AG20443 (cell line): ENCODE measurements at places on chromosomes 7 and 10.

DNA sequence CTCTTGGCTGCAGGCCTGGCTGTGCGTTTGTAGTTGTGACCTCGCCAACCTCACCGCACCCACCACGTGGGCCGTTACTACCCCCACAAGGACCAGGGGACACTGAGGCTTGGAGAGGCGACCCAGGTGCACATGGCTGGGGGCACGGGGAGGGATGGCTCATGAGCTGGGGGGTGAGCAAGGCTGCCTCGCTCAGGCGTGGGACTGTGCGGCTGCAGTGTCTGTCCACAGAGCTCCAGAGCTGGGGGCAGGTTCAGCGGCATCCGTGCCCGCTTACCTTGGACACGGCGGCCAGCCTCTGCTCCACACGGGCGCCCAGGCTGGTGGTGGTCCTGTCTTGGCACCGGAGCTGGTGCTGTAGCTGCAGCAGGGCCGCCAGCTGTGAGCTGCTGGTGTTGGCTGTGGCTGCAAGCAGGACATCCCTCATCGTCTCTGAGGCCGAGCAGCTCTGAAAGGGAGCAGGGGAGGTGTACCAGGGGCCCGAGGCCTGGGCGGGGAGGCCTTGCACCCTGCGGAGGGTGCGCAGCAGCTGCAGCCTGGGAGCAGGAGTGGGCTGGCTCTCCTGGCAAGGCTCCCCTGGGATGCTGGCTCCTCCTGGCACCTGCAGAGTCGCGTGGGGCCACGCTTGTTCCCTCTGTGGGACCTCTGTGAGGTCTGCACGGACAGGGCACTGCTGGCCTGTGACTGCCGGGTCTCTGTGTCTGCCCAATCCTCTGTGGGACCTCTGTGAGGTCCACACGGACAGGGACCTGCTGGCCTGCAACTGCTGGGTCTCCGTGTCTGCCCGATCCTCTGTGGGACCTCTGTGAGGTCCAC is 60.0 kb upstream of the NKX6-2 start:
- no peak for DNase-seq

DNA sequence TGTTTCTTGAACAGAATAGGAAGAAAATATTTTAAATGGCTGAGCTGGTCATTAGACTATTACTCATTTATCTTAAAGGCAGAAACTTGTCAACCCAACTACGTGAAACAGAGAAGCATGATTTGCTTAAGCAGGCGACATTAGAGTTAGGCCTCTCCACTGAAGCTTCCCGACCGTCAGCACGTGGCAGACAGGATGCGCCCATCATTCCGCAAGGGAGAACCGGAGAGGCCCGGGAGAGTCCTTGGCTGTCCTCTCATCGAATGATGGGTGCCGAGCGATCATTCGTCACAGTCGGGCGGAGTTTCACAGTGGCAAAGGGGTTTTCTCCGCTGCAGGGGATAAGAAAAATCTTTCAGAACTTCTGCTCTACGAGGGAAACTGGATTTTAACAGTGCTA is 11.8 kb downstream of the BRI3 start:
- DNase-seq: no peak

GRCh38 chr7:38704041-38704547 is 72.9 kb upstream of the AMPH start:
- DNase-seq: no peak

DNA sequence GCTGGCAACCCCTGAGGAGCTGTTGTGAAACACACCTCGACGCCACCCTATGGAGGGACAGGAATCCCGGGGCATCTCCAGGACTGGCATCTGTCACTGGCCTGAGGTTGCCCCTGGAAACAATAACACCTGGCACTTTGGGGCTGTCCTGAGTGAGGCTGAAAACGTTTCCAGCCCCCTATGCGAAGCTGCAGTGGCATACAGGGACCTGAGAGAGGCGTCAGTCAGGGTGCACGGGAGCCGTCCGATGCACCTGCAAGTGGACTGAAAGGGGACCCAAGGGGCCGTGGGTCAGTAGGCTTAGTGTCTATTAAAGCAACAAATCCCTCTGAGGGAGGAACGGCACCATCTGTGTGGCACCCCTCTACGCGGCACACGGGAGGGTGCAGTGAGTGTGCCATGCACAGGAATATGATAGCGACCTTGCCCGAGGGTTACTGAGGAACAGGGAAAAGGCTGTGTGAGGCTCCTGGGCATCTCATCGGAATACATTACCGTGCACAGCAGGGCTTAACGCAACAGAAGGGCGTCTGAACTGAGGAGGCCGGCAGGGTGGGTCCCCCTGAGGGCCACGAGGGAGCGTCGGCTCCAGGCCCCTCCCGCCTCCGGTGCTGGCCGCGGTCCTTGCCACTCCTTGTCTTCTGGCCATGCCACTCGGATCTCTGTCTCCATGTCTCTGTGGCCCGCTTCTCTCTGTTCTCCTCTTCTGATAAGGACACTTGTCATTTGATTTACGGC is 50.4 kb downstream of the FOXL3 start:
- no peak for DNase-seq

GRCh38 chr10:69348816-69349541 is 67.7 kb downstream of the TACR2 start:
- peak; percentile 95 for DNase-seq

- DNase-seq: no peak
Observed at GRCh38 chr10:12849319-12850181, 152.0 kb downstream of the CCDC3 start.

- no peak for DNase-seq
Observed at GRCh38 chr10:58937423-58937822, 239.0 kb upstream of the PHYHIPL start.

- no peak for DNase-seq
Observed at GRCh38 chr7:23615331-23615730, 18.1 kb downstream of the CCDC126 start.

DNA sequence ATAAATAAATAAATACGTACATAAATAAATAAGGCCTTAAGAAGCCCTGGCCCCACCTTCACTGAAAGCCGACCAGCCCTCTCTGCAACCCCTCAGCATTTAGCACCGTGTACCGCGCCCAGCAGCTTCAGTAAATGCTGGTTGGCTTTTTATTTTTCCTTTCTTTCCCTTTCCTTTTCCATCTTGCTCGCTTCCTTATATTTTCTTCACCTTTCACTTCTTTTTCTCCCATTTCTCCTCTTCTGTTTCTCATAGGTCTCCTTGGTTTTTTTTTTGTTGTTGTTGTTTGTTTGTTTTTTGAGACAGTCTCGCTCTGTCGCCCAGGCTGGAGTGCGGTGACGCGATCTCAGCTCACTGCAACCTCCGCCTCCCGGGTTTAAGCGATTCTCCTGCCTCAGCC is 11.2 kb downstream of the ZAN start:
- no peak for DNase-seq

DNA sequence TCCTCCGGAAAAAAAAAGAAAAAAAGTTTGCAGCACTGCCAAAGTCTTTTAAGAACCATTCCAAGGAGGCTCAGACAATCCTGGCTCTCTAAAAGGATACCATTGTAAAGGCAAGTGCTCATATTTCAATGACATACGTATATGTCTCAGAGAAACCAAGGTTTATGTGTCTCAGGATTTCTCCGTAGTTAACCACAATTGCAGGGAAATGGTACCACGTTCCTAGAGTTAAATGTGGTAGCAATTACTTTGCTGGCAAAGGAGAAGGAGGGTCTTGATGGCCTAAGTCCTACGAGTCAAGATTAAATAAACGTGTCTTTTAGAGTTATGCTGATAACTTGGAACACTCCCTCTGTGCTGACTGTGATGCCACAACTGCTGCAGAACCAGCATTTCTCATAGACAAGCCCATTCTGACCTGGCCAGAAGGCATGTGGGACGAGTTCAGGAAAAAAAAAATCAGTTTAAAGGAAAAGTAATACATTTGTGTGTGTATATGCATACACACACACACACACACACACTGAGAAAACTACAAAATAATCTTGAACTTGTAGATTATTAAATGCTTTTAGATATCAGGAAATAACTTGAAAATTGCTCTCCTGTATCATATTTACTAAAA is 245.9 kb downstream of the FGFR2 start:
- DNase-seq: no peak

DNA sequence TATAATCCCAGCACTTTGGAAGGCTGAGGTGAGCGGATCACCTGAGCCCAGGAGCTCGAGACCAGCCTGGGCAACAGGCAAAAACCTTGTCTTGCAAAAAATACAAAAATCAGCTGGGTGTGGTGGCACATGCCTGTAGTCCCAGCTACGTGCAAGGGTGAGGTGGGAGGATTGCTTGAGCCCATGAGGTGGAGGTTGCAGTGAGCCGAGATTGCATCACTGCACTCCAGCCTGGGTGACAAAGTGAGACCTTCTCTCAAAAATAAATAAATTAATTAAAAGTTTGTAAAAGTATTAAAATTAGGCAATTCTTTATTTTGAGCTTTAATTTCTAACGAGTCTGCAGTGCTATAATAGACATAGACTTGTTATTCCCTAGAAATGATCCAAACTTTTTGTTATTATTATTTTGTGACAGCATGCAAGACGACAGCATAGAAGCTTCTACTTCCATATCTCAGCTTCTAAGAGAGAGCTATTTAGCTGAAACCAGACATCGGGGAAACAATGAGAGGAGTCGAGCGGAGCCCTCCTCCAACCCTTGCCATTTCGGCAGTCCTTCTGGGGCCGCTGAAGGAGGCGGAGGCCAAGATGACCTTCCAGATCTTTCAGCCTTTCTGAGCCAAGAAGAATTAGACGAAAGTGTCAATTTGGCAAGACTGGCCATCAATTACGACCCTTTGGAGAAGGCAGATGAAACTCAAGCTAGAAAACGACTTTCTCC is 11.9 kb downstream of the MYPN start:
- DNase-seq: no peak
